Heart left ventricle (tissue), 16 donors: ENCODE measurements at places on chromosomes 3 and 15. TPM values are rescaled to one million over a fixed set of nuclear protein-coding genes. Genes with fewer than 3 reads are reported as not detected.

GRCh38 chr3:115239717-115240116 is 92.6 kb upstream of the ZBTB20 start:
- DNase-seq, result peak; percentile 62

DNA sequence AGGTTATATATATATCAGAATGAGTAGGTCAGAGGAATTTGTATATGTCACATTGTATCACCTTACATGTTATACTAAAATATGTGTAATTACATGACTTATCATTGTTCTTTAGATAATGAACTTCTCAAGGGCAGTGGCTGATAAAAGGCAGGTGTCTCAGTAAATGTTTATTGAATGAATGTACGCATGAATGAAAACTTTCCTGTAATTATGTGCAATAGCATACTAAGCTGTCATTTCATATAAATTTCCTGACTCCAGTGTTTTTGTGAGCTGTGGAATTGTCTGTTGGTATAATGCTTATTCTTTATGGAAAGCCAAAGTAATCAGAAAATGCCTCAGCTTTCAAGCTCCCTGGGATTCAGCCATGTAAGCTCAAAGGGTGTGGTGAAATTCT is 4.2 kb downstream of the TBC1D23 start:
- DNase-seq, result no peak

- DNase-seq, result no peak
Measured at GRCh38 chr3:160210799-160211221, 14.4 kb upstream of the C3orf80 start.

GRCh38 chr3:194073926-194074325 is 62.0 kb upstream of the HES1 start:
- DNase-seq, result no peak

GRCh38 chr3:50539356-50540286 is 27.9 kb downstream of the C3orf18 start:
- no peak for DNase-seq

- peak; percentile 18 for DNase-seq
Measured at GRCh38 chr3:102224171-102224570, 210.6 kb upstream of the ZPLD1 start.

- DNase-seq, result no peak
Measured at GRCh38 chr15:84611631-84612030, 10.8 kb downstream of the ZSCAN2 start.

DNA sequence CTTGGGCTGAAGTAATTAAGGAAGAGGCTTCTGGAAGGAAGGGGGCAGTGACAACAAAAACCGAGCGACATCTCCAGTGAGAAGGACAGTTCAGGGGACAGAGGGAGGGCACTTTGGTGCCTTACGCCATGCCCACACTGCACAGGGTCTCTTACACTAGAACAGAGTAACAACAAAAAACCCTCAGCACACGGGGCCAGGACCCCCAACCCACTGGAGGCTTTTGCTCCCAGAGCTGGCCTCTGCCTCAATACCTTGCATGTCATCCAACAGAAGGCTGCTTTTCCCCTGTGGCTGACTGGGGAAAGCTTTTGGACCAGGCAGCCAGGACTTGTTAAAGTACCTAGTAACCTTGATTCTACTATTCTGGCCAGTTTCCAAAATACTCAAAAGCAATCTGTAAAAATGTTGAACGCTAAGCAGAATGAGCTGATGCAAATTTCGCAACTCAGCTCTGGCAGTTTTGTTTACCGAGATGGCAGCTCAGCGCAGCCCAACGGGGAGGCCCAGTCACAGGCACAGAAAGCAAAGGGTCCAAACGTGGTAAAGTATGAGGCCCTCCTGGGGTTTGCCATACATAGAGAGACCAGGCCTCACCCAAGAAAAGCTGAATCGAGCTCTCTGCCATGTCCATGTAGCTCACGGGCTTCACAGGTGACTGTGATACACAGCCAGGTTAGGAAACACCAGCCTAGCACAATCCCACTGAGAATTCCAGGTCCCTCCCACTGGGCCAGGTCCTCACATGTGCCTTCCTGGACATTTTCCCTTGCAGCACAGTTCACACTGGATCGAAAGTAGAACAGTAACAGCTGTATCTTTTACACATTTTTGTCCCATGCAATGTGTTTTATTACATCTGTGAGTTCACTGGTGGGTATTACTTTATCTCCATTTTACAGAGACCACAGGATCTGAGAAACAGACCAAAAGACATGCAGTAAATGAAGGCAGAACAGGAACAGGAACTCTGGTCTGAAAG is 6.0 kb downstream of the CHCHD4 start:
- DNase-seq, result no peak

- no peak for DNase-seq
Measured at GRCh38 chr15:36888011-36888992, 212.0 kb downstream of the MEIS2 start.

- DNase-seq, result peak; percentile 44
Measured at GRCh38 chr3:12679468-12679867, 15.6 kb upstream of the RAF1 start.

DNA sequence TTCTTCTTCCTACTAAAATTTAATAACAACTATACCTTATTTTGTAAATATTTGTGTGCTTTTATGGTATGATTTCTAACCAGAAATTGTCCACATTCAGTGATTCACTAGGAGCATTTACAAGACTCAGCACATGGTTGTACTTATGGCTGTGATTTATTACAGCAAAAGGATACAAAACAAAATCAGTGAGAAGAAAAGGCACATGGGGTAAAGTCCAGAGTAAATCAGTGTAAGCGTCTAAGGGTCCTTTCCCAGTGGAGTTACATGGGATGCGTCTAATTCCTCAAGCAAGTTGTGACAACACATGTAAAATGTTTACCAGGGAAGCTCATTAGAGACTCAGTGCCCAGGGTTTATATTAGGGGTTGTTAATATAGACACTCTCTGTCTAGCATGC is 31.1 kb downstream of the RNF13 start:
- DNase-seq, result no peak

DNA sequence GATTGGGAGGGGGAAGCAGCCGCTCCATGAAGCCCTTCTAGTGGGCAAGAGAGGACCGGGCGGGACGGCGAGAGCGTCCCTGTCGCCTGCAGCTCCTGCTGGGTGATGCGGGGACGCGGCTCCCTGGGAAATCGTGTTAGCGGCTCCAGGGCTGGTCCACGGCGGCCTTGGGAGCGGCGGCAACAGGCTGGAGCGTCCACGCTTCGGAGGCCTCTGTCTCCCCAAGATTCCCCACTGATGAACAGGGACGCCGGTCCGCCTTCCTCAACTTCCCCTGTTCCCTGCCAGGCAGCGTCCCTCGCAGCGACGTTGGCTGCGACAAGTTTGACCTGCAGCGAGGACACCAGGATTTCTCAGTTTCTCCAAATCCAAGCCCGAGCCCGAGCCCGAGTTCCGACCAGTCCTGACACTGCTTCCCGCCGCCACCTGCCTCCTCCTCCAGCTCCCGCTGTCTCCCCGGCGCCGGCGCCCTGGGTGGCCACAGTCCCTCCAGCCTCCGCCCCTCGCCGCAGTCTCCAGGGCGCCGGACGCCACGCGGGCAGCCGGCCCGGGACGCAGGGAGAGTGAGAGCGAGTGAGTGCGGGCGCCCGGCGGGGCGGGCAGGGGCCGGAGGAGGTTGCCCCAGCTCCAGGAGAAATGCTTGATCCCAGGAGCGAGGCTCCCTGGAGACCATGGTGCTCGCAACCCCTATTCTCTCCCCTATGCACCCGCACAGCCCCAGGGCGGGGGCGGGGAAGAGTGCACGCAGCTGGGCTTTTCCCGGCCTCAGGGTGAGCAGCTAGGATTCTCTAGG is 78.1 kb upstream of the RNF7 start:
- peak; percentile 65 for DNase-seq

- DNase-seq, result no peak
Measured at GRCh38 chr3:65466300-65466988, 572.3 kb downstream of the MAGI1 start.

GRCh38 chr3:35492841-35493240 is 146.5 kb upstream of the ARPP21 start:
- DNase-seq, result no peak

GRCh38 chr3:94083261-94083660 is 20.4 kb downstream of the NSUN3 start:
- DNase-seq, result no peak

DNA sequence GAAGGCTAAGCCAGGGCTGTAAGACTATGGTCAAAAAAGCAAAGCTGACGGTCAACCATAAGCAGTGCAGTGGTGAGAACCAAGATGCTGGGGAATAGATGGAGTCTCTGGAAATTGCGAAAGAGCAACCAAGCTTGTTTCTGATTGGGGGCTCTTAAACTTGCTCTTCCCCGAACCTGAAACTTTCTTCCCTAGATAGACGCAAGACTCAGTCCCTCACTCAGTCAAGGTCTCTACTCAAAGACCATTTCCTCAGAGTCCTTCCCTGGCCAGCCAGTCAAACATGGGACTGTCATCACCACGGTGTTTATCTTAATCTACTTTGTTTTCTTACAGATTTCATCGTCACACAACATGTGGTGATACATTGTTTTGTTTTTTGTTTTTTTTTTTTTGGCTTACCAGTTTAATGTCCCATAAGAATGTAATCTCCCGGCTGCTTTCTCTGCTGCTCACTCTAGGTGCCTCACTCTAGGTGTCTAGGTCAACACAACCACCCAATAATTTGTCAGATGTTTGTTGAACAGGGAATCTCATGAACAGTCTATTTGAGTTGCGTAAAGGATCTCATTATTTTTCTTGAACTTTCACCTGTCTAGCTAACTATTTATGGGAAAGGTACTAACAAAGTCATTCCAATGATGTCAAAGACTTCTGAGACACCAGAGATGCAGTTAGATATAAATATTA is 495.4 kb downstream of the FOXP1 start:
- no peak for DNase-seq

The JMJD7 gene
- 15.7 TPM for total RNA-seq

The PLSCR5 gene
- not detected for total RNA-seq

The RPLP1 gene
- total RNA-seq, result 487 TPM

The ACKR2 gene
- 0.65 TPM for total RNA-seq

The THSD4 gene
- 165 TPM for total RNA-seq

The CIB1 gene
- 75.2 TPM for total RNA-seq

The KIF9 gene
- total RNA-seq, result 9.5 TPM

The ALDH1A2 gene
- total RNA-seq, result 7.1 TPM

The FYCO1 gene
- total RNA-seq, result 159 TPM

The CTXN2 gene
- total RNA-seq, result not detected

The GOLGA8J gene
- not detected for total RNA-seq

The GOLGA8N gene
- 7.2 TPM for total RNA-seq

The RAB6B gene
- 12.4 TPM for total RNA-seq

The TTC23 gene
- 10.4 TPM for total RNA-seq
